Muscle of arm (tissue), 14 donors: ENCODE measurements at places on chromosomes 16 and 17. TPM values are rescaled to one million over a fixed set of nuclear protein-coding genes. Genes with fewer than 3 reads are reported as not detected.

The TM4SF5 gene
- polyA plus RNA-seq, result 0.43 TPM

The ITGAL gene
- 2.6 TPM for polyA plus RNA-seq

The IGF2BP1 gene
- 8.3 TPM for polyA plus RNA-seq

The AURKB gene
- 12.9 TPM for polyA plus RNA-seq

The PHOSPHO1 gene
- 21.1 TPM for polyA plus RNA-seq

The LITAFD gene
- not detected for polyA plus RNA-seq

The BEAN1 gene
- 0.56 TPM for polyA plus RNA-seq

The CD300H gene
- polyA plus RNA-seq, result not detected

The SLC47A1 gene
- polyA plus RNA-seq, result 1.7 TPM

The FOXC2 gene
- polyA plus RNA-seq, result 4.1 TPM

The DNAAF1 gene
- 0.13 TPM for polyA plus RNA-seq

DNA sequence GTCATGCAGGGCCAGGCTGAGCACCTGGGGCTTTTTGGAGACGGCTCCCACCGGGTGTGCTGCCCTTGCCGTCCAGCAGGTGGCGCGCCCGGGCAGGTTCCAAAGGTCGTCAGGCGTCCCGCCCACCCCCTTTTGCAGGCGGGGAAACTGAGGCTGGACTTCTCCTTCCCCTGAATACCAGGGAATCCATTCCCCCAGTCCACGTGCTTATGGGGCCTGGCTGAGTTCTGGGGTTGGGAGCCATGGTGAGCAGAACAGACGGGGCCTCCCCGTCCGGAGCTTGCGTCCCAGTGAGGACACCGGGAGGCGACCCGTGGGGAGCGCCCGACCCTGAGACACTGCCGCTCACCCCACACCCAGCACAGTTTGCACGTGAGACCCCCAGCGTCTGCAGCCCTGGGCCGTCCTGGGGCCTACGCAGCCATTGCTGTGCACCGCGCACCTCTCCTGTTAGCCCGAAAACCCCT is 51.8 kb upstream of the JPH3 start:
- DNase-seq, result no peak

GRCh38 chr17:54901230-54901822 is 674 bp downstream of the TOM1L1 start:
- no peak for DNase-seq

- DNase-seq, result no peak
Observed at GRCh38 chr17:36609498-36609862, 8.1 kb downstream of the MRM1 start.

DNA sequence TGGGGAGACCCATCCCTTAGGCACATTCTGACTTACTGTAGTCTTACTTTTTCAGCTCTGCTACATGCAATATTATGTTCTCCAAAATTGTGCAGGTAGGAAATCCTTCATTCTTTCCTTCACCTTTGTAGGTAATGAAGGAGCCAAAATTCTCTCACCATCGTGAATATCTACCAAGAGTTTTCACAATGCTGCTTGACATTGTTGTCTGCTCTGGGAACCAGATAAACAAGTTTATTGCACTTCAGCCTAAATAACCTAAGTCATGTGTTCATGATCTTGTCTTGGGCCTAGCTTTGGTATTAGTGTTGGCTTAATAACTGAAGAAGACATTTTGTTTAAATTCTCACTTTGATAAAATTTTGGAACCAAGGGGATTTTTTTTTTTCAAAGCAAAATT is 110.8 kb upstream of the ELAC2 start:
- DNase-seq, result no peak

GRCh38 chr16:49852279-49852678 is 3.6 kb downstream of the ZNF423 start:
- no peak for DNase-seq

GRCh38 chr17:81258292-81258691 is 19.2 kb downstream of the NDUFAF8 start:
- no peak for DNase-seq

DNA sequence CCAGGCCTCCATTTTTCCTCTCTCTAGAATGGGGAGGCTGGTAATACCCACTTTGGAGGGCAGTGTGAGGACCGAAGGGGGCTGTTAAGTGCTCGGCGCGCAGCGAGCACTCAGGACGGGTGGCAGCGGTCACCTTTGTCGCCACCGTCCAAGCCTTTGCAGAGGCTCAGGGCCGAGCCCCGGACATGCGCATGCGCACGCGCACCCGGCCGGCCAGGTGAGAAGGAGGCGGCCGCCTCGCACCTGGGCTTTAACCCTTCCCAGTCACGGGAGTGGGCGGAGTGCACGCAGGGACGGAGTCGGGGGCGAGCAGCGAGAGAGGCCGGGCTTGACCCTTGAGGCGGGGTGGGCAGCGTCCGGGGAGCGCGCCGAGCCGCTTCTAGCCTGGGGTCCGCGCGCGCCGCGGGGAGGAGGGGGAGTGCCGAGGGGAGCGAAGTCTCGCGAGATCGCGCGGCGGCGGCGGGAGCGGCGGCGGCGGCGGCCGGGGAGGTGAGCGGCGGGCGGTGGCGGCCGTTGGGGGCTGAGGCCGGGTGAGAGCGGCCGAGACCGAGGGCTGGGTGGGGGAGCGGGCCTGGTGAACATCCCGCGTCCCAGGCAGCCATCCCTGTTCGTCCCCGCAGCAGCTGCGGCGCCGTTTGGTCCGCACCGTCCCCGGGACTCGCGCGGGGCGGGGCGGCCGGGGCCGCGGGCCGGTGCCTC is at the start of gene MRTFB:
Gene MRTFB, plus strand, starts transcription at position 443 of the 699 bp plus-strand sequence. CDS start 69,288 bp downstream, outside the sequence.
- DNase-seq, result peak; percentile 54

DNA sequence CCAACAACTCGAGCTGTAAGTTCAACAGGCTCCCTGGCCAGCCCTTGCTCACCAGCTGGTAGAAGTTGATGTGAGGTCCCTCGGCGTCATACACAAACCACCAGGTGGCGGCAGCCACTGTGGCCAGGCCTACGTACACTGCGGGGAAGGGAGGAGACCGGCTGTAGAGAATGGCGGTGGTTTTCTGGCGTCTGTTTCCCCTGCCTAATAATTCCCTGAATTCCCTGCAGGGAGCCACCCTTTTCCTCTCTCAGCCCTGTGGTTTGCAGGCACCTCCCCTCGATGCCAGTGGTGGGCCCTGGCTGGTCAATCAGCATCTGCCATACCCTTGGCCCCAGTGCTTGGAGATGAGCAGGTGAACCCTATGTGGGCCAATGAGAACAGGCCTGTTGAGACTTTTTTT is 18.9 kb upstream of the P2RX1 start:
- DNase-seq, result peak; percentile 52

GRCh38 chr16:12096828-12097522 is 120.4 kb downstream of the SNX29 start:
- no peak for DNase-seq

GRCh38 chr16:24075931-24076716 is 180.0 kb upstream of the CACNG3 start:
- DNase-seq, result no peak

GRCh38 chr17:40341808-40342503 is 22.6 kb downstream of the GJD3 start:
- DNase-seq, result peak; percentile 86
